ENCODE measurements at places on chromosomes 7 and 10.

- DNase-seq, result no peak
Measured at GRCh38 chr7:99805641-99806040, 21.7 kb upstream of the CYP3A4 start.

DNA sequence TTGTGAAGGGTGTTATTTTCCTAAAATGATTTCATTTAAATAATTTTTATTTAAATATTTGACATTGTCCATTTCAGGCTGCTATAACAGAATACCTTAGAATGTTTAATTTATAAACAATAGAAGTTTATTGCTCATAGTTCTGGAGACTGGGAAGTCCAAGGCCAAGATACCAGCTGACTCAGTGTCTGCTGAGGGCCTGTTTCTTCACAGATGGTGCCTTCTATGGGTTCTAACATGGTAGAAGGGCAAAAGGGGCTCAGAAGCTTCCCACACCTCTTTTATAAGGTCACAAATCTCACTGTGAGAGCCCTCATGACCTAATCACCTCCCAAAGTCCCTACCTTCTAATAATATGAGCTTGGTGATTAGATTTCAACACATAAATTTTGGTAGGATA, 50.7 kb downstream of the MTURN start:
- no peak for DNase-seq

- DNase-seq, result no peak
Measured at GRCh38 chr10:5594271-5595049, 69.7 kb downstream of the CALML3 start.

- DNase-seq, result no peak
Measured at GRCh38 chr7:111780527-111780926, 218.2 kb upstream of the IMMP2L start.

- no peak for DNase-seq
Measured at GRCh38 chr10:124701435-124701834, 42.7 kb downstream of the FAM53B start.

GRCh38 chr10:101851411-101852116, 8.0 kb upstream of the KCNIP2 start:
- DNase-seq, result no peak

DNA sequence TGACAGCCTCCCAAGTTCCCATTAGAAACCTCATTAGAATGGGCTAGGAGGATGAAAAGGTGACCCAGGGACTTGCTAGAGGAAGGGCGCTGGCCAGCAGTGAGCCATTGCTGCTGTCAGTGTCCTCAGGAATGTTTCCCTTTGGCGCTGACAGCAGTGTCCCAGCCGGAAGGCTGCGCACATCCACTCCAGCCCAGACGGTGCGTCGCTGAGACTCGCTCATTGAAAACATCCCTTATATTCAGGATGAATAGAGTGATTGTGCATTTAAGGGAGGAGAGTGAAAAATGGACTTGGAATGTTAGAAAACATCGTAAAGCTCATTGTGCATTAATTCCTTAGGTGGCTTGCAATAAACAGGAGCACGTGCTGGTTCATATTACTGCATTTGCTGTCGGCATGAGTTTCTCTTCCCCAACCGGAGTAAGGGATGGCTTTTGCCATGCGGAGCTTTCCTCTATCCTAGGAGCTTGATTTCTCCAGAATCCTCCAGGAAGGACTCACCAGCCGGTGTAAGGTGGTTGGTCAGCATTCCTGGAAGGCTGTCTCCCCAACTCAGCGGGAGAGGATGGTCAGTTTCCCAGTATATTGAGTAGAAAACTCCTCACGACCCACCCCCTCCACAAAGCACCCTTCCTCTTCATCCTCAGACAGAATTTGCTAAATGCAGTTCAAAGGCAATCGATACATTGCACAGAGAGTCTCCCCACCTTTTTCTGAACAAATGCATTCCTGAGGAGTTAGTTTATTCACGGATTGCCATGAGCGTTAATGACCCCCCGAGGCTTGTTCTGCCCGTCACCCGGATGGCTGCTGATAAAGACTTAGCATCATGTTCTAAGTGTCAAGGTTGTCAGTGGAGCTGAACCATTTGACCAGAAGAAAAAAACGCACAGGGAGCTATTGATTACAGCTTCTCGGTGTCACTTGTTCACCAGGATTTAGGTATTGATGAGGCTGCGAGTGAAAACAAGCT, 201.8 kb downstream of the EBF3 start:
- DNase-seq, result no peak

- no peak for DNase-seq
Measured at GRCh38 chr10:69179089-69179742, 818 bp upstream of the SUPV3L1 start.

DNA sequence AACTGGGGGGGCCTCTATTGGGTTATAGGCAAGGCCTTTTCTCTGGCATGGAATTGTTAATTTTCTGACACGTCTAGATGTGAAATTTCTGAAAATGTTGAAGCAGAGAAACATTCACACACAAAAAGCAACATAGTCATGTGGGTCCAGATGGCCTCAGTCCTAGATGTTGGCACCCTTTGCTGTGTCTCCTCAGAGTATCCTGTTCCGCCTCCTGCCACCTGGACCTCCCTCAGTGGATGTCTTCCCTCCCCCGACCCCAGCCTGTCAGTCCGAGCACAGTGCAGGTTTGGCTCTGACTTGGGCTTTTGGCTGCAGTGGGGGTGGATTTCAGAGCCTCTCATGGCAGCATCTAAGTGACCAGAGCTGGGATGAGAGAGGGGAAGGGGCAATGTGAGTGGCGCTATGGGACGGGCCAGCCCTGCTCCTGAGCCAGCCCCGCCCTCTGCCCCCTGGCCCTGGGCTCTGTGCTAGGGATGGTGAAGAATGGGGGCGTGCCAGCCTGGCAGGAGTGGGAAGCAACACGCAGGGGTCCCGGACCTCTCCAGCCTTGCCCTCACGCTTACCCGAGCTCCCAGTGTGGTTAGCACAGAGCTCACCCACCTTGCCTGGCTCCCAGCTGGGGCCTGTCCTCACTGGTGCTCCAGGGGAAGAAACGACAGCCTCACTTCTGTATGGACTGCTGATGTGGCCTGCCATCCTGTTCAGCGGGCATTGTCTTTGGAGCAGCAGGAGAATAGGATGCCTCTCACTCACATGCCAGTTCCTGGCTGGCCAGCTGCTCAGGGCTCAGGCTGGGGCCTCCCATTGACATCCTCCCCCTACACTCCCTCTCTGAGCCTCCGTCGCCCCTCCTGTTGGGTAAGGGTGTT, 6.2 kb downstream of the ATP6V0E2 start:
- no peak for DNase-seq

GRCh38 chr7:76369018-76369417, 10.2 kb upstream of the YWHAG start:
- DNase-seq, result peak; percentile 18

DNA sequence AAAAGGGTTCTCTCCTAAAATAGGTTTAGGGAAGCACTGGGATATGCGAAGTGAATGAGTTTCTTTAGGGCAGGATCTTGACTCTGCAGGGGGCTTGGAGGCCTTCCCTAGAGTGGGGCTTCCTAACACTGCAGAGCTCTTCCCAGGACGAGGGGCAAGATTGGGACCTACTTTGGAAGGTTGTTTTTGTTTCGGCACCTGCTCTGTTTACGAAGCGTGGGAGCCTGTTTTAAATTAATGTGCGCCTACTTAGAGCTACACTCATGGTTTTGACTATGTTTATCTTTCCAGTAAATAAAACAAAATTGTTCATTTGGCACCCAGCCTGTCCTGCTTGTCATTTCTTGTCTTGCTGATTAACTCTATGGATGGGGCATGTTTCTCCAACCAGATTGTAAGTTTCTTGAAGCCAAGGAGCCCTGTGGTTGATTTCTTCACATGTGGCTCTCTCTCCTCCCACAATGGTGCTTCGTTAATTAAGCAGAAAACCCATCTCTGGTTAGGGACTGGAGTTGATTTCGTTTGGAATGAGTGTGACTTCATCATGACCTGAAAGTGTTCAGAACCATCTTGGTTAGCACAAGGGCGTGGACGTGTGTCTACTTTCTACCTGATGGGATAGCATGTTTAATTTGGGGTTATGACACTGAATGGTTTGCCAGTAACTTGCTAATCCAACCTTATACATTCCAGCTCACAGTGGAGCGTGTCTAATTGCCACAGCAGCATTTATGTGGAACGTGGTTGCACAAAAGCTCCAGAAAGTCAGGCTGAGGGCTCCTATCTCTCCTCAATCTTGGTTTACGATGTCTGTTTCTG, 98.1 kb downstream of the TCF7L2 start:
- peak; percentile 68 for DNase-seq
